ENCODE measurements at places on chromosomes 6 and 20.

DNA sequence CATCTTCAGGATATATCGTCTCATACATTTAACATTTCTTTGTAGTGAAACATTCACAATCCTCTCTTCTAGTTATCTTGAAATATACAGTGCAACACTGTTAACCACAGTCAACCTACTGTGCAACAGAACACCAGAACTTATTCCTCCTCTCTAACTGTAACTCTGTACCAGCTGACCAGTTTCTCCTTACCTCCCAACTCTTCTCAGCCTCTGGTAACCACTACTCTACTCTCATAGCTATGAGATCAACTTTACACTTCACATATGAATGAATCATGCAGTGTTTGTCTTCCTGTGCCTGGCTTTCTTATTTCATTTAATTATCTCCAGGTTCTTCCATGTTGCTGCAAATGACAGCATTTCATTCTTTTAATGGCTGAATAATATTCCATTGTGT lies 337.6 kb downstream of the BTBD9 start:
- DNase-seq, result no peak

- no peak for DNase-seq
Observed at GRCh38 chr6:14429396-14429795, 311.8 kb downstream of the CD83 start.

DNA sequence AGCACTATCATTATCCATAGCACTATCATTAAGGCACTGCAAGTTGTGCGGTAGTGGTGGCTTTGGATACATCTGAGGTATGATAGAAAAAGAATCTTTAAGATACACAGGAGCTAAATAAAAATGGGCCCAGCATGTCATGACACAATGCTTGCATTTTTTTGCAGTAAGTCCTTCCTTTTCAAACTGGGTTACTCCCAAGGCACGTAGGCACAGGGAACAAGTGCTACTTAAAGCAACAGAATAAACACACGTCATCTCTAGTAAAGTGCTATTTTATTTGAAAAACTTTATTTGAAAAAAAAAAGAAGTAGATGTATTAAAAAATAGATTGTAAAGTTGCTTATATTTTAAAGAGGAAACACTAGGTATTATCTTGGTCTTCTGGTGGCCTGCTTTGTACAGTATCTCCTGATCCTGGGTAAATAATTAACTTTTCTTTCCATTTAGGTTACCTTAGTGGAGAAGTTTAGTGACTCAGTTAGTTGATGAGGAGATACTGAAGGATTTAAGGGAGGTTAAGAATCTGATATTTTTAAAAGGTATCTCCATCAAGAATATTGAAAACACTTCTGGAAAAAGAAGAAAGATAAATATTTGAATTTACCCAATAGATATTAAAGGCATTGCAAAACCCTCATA lies 129.6 kb downstream of the EDN1 start:
- DNase-seq, result no peak

GRCh38 chr6:160217073-160217472 lies 41.5 kb downstream of the SLC22A2 start:
- no peak for DNase-seq

DNA sequence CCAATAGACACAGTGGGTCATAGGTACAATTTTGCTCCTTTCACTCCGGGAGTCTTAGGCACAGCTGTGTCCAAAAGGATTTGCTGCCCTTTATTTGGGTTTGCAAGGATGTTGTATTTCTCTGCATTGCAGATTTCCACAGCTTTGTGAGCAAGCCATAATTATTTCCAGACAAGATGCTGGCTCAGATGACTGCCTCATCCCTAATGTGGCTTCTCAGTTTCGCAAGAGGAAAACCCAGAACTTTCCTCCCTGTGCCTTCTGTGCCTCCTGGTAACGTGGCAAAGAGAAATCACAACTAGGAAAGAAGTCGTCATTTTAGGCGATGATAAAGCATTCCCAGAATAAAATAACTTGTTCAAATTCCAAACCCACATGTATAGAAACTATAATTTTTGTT lies 33.7 kb downstream of the FAM50B start:
- no peak for DNase-seq

- DNase-seq, result no peak
Observed at GRCh38 chr6:47630587-47630986, 67.8 kb upstream of the ADGRF4 start.

GRCh38 chr20:50717974-50718761 lies 13.2 kb upstream of the PARD6B start:
- DNase-seq, result no peak

DNA sequence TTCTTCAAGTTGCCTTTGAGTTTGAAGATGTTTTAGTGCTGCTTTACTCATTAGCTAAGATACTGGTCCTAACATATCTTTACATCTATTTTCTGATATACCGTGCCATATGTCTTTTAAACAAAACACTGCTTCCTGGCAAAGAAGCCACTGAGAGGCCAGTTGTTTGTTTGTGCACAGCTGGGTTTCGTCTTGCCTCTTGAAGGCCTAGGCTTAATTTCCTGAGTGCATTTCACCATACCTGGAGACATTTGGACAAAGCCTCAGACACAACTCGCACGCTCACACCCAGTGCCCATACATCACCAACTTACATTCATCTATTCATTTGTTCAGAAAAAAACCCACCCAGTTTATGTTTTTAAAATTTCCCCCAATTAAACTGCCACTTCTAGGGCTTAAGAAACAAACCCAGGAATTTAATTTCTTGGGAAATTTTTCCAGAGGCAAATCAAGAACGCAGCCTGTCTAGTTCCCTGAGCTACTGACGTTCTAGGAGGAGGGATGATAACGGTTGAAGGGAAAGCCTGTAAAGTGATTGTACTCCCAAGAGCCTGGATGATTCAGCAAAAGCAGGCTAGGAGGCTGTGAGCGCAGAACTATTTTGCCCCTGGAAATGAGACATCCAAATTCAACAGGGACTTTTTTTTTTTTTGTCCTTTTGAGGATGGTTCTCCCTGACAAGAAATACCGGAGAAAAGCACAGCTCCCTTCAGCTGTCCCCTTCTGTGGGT lies 77.7 kb downstream of the OLIG3 start:
- no peak for DNase-seq

DNA sequence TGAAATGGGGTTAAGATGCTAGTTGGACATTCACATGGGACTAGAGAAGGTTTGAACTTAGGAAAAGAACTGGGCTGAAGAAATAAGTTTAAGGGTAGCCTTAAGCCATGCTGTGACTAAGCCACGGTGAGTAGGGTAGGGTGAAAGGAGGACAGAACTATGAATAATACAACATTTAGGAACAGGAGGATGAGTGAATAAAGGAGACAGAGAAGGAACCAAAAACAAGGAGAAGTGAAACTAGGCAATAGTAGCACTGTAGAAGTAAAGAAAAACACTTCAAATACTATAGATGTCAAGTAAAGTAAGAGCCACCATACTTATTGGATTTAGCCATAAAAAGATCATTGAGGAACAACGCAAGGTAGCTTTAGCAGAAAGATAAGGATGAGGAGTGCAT lies 111.2 kb downstream of the KCNQ5 start:
- no peak for DNase-seq

DNA sequence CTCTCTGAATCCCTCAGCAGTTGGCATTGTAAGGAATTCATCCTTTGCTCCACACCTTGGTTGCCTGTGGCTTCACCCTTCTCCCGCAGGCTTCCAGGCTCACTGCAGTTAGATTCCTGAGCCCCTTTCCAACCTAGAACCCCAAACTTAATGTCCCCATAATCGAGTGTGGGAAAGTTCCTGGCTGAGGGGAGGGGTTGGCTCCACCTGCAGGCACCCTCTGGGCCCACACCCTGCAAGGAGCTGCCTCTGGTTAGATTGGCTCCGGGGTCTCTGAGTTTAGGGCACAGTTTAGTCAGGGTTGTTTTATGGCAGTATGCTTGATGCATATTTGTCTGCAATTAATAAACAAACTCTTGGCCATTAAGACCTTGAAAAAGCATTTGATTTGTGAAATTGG lies 63.4 kb downstream of the MTHFD1L start:
- DNase-seq, result no peak

DNA sequence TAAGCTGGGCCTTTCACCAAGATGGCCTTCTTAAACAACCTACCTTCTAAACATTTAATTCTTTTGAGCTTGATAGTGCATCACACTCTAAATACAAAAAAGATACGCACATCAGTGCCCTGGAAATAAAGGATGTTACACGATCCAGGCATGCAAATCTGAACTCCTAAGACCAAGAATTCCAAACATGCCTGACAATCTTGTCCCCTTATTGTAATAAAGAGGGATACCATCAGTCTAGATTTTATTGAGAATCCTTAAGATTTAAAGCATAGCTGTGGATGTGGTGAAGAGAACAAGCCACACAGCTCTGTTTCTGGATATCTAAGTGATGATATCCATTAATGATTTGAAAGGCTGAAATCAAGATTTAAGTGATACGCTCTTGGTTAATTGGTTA lies 13.0 kb downstream of the ZNF451 start:
- no peak for DNase-seq

GRCh38 chr6:48290595-48290994 lies 179.6 kb upstream of the PTCHD4 start:
- no peak for DNase-seq

DNA sequence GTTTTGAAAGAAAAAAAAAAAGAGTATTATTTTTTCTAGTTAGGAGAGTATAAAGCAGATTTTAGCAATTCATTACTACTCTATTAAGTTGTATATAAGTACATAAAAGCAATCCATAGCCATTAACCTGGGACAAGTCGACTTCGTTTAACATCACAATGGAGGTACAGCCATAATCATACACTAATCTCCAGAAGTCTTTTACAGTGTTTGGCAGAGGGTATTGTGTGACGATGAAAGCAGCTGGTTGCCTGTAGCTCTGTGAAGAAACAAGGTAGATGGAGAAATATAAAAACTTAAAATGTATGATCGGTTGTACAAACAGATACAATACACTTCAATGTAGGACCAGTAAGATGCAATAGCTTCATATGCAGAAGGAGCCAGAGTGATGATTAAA lies 75.9 kb upstream of the THEMIS start:
- no peak for DNase-seq

GRCh38 chr20:39882806-39883205 lies 806.2 kb downstream of the MAFB start:
- DNase-seq, result no peak

DNA sequence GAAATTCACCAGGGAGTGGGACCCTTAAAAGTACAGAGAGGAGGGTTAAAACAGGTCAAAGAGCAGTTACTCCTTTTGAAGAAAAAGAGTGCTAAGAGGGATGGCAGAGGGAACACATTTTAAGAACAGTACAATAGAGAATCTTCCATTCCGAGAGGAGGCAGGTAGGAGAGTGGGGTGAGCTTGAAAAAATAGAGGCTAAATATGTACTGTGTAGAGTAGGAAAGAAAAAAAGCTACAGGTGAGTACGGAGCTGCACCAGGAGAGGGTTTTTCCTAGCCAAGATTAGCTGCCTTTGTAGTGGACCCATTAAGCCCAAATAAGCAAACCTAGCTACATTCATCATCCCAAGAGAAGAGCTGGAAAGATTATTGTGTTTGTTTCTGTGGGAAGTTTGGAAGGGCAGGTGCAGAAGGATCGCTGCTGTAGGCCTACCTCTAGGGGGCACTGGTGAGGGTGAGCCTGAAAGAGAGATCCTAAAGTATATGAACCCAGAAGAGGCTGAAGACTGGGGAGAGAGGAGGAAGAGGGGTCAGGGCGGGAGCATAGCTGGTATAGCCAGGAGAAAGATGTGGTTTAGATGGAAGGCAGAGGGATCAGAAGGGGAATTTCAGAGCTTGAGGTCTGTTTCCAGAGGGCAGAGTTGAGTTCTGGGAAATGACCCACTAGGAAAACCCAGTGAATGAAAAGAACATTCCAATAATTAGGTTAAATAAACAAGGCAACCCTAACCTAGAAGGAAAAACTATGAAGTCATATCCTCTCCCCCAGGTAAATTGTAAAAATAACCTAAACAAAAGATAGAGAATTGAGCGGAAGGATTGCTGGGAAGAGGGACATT lies 50.2 kb upstream of the HINT3 start:
- DNase-seq, result peak; percentile 61

DNA sequence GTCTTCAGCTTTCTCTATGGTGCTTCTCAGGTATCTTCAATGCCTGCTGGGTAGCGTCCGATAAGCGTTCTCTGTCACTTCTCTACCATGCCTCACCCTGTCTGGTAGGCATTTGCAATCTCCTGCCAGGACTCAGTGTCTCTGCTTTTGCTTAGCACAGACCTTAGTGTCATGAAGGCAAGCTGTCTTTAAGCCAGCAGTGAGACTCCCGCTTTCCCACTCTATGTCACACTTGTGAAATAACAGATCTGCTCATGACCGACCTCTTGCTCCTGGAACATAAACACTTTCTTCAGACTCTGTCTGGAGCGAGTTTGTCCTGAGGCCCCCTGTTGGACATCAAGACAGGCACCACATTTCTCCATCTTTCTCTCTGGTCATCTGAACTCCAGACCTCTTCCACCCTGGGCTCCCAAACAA lies 17.0 kb downstream of the ADGRB3 start:
- DNase-seq, result no peak

GRCh38 chr6:55974688-55975087 lies 99.3 kb upstream of the BMP5 start:
- no peak for DNase-seq

GRCh38 chr6:119735530-119735929 lies 386.0 kb upstream of the MAN1A1 start:
- no peak for DNase-seq

DNA sequence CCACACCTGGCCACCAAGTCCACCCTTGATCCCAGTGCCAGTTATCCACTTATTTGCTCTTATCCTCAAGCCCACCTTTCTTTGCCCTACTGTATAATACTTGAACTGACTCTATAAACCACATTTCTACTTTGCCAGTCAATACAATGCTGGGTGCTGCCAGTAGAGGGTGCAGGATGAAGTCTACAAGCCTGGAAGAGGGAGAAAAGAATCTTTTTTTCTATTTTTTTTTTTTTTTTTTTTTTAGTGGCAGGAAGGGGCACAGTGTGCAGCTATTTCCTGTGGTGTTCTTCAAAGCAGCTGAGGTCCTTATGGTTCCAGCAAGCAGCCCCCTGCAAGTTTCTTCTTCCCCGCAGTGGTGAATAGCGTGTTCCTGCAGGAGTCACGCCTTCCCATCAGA lies 22.2 kb upstream of the GABRR1 start:
- DNase-seq, result peak; percentile 34

DNA sequence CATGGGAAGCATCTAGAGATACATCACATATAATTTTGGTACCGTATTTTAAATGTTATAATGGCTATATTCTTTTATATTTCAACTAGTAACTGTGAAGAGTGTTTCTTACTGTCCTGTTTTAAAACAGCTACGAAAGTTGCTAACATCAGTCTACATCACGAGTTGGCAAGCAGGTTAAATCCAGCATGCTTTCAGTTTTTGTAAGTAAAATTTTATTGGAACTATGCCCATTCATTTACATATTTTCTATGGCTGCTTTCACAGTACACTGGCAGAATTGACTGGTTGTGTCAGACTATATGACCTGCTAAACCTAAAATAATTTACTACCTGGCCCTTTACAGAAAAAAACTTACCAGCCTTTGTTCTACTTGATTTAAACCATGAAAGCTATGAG lies 478.1 kb downstream of the PHF3 start:
- no peak for DNase-seq

DNA sequence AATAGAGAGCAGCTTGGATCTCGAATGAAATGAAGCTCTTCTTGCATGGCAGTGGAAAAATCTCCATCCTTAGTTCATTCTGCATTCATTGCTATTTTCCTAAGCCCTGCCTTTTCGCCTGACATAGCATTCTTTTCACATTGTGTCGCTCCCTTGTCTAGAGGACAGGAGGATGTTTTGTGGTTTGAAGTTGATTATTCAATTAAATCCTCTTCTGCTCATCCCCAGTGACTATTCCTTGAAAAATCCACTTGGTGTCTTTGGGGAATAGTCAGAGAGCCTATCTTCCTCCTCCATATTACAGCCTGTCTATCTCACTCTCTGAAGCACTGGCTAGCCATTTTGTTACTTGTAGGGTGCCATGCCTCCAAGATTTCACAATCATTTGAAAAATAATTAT lies 161.2 kb downstream of the KLHL32 start:
- no peak for DNase-seq
